ENCODE measurements at places on chromosomes 12 and 14.

GRCh38 chr14:50773632-50774541, 57.1 kb downstream of the NIN start:
- no peak for DNase-seq

GRCh38 chr12:6206327-6206726, 6.1 kb downstream of the CD9 start:
- no peak for DNase-seq

- DNase-seq: no peak
Observed at GRCh38 chr12:21940549-21941505, at the start of gene ABCC9. ABCC9 (minus strand) TSS chr12:21941426; CDS start chr12:21936674, 4,752 bp downstream.

GRCh38 chr14:29056041-29056566, 289.5 kb downstream of the FOXG1 start:
- no peak for DNase-seq

DNA sequence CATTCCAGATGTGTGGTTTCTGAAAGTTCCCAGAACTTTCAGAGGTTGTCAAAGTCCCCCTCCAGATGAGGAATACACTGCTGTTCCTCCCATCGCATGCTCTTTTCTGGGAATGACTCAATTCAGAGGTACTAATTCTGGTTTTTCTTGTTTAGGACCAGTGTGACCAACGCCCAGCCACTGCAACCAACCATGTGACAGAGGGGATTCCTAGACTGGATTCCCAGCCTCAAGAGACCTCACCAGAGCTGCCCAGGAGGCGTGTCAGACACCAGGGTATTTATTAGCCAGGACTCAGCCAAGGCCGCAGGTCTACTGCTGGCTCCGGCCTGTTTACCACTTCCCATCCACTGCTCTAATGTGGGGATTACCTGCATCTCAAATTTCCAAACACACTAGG, 24.2 kb downstream of the TRAFD1 start:
- no peak for DNase-seq

DNA sequence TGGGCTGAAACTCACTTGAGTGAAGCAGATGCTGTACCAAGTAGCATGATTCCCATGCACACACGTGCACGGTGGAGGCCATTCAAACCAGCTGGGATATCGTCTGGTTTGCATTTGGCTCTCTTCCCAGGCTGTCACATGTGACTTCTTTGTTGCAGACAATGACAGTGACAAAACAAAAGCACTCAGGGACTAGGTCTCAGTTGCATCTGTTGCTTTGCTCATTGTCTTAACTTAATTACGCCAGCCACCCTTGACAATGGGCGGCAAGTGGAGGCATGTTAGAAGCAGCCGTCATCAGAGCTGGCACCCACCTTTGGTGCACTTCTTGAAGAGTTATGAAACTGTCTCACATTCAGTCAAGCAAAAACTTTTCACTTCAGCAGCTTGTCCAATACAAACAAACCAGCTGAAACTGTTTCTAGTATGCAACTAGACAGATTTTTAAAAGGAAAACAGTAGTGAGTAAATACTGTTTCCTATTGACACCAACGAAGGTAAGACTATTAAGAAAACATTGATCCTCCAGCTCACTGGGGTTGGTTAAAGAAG, 74.3 kb downstream of the IGF1 start:
- no peak for DNase-seq

DNA sequence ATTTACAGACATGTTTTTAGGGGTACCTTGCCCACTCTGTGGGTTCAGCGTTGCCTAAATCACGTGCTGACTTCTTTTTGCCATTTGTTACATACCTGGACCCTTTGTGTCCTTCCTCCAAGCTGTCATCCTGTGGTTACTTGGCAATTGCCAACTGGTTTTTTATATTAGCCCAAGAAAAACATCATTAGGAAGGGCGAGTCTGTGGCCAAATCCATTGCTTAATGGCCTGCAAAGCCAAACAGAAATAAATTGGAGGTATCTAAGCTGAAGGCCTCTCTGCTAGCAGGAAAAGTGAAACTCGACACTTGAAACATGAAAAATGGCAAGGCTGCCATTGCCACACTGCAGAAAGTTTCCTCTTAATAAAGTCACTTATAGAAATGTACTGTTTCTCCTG, 190.4 kb downstream of the NUAK1 start:
- no peak for DNase-seq

DNA sequence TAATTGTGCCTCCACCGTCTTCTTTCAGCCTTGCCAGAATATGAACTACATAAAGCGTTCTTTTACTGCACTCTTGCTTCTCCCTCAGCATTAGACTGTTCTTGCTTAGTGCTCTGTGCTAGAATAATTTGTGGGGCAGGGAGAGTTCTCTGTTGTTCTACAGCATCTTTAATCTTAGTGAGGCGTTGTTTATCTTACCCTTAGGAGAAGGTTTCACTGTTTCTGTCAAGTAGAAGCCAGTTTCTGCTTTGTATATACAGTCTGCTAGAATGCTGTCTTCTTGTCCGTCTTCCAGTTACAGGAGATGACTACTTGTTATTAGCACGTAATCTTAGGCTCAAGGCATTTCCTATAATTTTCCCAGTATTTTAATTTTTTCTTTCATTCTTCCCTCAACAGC, 458.0 kb downstream of the FLRT2 start:
- DNase-seq: no peak

- peak; percentile 56 for DNase-seq
Observed at GRCh38 chr12:122836027-122836921, 1.0 kb downstream of the HIP1R start.

DNA sequence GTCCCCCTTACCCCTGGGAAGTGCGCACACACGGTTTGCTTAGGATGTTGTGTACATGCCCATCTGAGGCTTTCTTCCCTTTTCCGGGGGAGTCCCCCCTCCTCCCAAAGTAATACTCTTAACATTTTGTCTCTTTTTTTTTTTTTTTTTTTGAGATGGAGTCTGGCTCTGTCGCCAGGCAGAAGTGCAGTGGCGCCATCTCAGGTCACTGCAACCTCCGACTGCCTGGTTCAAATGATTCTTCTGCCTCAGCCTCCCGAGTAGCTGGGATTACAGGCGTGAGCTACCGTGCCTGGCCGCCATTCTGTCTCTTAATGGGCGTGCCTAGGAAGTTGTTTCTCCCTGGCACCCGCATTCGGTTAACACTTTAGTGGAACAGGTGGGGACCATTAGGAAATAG, 4.5 kb upstream of the GMFB start:
- DNase-seq: no peak

DNA sequence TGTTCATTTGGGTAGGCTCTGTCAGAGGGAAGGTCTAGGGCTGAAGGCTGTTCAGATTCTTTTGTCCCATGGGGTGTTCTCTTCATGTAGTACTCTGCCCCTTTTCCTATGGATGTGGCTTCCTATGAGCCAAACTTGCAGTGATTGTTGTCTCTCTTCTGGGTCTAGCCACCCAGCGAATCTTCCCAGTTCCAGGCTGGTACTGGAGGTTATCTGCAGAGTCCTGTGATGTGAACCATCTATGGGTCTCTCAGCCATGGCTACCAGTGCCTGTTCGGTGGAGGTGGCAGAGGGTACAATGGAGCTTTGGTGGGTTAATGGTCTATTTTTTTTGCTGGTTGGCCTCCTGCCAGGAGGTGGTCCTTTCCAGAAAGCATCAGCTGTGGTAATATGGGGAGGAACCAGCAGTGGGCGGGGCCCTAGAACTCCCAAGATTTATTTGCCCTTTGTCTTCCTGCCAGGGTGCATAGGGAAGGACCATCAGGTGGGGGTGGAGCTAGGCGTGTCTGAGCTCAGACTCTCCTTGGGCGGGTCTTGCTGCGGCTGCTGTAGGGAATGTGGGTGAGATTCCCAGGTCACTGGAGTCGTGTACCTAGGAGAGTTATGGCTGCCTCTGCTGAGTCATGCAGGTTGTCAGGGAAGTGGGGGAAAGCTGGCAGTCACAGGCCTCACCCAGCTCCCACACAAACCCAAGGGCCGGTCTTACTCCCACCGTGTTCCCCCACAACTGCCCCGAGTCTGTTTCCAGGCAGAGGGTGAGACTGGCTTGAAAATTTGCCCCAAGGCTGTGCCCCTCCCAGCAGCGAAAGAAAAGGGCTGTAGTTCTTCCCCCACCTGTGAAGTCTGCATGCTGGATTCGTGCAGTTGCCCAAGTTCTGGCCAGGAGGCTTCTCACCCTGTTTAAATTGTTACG, 17.5 kb downstream of the MTRFR start:
- DNase-seq: no peak

DNA sequence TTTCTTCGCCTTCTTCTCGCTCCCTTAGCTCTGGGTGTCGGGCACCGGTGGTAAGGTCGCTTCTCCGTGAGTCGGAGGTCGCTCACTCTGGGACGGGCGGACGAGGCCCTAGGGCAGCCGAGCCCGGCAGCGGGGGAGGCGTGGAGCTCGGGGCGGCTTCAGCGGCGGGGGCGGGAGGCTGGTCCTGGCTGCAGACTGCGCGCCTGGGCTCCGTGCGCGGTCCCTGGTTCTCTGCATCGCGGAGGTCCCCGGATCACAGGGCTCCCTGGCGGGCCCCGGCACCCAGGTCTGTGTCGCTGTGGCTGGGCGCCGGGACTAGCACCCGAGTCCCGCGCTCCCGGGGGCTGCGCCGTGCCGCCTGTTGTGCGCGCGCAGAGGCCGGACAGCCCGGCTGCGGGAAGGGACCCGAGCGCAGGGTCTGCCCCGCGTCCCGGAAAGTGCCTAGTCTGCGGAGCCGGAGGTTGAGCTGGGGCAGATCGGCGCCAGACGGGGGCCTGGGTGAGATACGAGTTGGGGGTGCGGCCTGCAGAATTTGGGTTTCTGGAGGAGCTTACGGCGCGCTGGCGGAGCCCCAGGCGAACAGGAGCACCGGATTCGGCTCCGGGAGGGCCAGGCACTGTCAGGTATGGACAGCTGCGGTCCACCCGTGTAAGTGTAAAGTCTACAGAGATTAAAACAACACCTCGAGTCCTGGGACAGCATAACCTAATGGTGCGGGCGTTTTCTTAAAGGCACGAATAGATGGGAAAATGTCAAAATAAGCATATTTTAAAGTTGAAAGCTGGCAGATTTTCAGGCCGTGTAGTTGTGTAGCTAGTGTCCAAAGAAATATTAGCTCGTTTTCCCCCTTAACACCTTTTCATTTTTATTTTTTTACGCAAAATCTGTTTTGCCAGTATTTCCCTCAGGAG, 713 bp downstream of the FRMD6 start:
- DNase-seq: peak; percentile 34

DNA sequence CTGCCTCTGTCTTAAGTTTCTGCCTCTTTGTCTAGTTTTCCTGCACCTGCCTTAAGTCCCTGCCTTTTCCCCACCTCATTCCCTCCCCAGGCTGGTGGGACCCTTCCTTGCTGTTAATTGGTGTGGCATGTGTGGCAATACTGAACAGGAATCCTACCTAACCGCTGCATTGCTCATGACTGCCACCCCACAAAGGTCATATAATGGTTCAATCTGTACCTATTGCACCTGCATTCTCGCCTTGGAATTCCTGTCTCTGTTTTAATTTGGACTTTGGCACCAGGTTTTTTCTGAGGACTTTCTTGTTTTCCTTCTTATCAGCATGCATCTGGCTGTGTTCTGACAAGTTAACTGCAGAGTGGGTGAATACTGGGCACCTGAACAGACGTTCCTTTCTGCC, 966.2 kb upstream of the TMEM132C start:
- DNase-seq: no peak

DNA sequence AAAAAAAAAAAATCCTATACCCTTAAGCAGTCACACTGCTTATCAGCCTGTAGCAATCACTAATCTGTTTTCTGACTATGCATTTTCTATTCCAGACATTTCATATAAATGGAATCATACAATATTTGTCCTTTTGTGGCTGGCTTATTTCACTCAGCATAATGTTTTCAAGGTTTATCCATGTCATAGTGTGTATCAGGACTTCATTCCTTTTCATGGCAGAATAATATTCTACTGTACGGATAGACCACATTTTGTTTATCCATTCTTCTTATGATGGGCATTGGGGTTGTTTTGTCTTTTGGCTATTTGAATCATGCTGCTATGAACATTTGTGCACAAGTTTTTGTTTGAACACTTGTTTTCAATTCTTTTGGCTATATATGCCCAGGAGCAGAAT, 8.6 kb upstream of the KSR2 start:
- DNase-seq: no peak

DNA sequence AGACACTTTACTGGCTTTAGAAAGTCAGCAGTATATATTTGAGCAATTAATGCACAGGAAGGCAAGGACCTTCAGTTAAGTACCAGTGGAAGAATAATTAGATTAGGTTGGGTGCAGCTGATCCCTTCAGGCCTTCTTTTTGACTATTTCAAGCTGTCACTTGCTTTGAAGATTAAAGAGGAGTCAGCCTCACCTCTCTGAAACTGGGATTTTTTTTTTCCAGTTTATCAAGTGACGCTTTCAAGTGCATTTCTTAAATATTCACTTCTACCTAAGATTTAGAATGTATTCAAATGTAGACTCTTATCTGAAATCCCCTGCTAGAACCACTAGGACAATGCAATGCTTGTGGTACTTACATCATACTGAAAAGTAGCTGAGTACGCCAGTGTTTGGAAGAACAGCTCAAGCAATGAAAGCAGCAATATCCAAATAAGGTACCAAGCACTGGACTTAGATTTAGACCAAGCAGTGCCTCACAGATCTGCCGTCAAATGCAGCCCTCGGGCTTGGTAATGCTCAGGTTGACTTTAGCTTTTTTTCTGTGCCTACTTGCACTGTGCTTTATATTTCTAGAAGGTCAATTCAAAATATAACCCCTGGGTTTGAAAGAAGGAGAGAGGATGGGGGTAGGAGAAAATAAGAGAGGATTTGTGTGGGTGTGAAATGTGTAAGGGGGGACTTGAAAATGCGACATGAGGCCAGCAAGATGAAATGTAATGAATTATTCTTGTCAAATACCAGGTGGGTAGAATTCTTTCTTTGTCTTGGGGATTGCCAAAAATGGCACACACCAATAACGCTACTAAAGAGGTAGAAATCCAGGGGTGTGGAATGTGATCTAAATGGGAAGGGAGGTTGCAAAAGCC, 3.7 kb upstream of the FERMT2 start:
- DNase-seq: no peak

- DNase-seq: no peak
Observed at GRCh38 chr12:105562199-105562971, 231.9 kb downstream of the C12orf75 start.

GRCh38 chr14:98234208-98234607, 1037.8 kb downstream of the BCL11B start:
- DNase-seq: no peak

DNA sequence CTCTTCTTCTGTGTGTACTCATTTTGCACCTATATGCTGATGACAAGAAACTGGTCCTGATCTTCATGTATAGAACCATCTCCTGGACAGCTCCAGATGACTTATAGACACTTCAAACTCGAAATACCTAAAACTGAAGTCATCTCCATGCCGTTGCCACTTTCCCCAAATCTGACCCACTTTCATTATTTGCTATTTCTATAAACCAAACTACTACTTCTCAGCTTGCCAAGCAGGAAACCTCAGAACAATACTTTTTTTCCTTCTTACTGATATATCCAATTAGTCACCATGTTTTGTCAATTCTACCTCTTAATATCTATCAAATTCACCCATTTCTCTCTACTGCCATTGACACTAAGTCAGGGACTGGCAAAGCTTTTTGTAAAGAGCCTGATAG, 14.8 kb downstream of the SGPP1 start:
- DNase-seq: no peak
